ENCODE measurements at places on chromosomes 1 and 21.

DNA sequence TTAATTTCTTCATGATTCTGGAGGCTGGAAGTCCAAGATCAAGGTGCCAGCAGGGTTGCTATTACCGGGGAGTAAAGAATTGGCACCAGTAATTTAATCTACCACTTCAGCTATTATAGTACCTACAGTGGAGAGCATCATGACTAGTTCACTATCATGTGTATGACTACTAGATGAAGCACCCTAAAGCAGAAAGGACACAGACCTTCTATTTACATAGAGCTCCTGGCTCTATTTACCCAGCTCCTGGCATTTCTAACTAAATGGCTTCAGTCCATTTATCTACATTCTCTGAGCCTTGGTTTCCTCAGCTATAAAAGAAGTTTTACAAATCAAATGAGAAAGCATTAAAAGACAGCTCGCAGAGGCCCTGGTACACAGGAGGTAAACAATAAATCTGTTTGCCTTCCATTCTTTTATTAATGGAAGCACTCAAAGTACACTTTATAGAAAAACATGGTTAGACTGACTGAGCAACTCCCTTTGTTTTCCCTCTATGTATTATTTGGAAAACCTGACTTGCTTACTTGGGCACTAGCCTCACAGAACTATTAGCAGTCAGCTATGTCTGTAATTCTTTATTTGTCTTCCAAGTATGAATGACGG is 203.0 kb downstream of the SLC35F3 start:
- no peak for DNase-seq

- DNase-seq: no peak
Observed at GRCh38 chr1:110240476-110241210, 30.5 kb downstream of the KCNC4 start.

DNA sequence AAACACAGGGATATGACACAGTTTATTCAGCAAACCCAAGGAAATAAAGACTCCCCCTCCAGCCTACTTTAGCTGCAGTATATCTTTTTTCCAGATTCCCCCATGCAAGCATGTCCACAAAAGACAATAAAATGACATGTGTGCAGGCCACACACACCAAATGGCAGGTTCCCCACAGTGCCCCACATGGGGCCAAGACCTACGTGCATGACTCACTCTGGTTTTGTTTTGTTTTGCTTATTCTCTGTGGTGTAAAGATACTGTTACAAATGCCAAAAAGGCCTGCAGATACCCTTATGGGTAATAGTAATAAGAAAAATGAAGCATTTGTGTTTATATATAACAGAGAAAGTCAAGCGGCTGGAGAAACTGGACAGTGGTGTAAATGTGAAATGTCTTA is 71.6 kb downstream of the RD3 start:
- peak; percentile 54 for DNase-seq

- no peak for DNase-seq
Observed at GRCh38 chr1:217088011-217088410, 364.8 kb upstream of the ESRRG start.

DNA sequence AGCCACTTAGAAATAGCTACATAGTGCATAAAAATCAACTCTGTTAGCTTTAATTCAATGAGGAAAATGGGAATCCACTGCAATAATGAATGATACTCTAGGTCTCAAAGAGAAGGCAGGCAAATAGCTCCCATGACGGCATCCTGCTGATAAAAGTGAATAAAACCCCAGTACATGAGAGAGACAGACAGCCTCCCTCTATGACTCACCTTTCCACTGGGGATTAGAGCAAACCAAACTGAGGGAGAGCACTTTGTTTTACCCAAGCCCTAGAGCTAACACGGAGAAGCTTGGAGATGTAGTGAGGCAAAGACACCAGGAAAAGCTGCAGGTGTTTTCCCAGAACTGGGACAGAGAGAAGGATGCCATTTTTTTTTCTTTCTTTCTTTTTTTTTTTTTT is 621.9 kb downstream of the LRRIQ3 start:
- DNase-seq: no peak

DNA sequence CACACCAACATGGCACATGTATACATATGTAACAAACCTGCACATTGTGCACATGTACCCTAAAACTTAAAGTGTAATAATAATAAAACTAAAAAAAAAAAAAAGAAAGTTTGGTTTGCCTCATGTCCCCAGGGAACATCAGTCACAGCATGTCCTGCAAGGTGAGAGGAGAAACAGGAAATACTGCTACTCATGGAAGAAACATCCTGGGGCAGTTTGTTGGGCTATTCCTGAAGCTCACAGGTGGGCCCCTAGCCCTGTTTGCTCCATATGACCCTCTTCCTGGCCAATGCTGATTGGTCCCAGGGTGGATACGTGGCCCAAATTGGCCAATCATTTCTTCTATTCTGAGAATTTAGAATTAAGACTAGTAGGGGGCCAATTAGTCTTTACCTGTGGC is 103.4 kb upstream of the ADAR start:
- no peak for DNase-seq

GRCh38 chr1:51916587-51917405 is 38.3 kb upstream of the NRDC start:
- DNase-seq: peak; percentile 75

DNA sequence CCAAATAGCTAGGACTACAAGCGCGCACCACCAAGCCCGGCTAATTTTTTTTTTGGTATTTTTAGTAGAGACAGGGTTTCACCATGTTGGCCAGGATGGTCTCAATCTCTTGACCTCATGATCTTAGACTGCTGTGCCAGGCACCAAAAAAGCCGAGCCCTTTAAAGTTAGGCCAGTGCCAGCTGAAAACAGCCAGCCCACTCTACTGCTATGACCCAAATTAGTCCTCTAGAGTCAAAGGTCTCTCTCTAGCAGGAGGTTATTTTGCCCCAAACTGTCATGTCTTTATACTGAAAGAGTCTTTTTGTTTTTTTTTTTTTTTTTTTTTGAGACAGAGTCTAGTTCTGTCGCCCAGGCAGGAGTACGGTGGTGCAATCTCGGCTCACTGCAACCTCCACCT is 9.7 kb upstream of the HHIPL2 start:
- DNase-seq: no peak

DNA sequence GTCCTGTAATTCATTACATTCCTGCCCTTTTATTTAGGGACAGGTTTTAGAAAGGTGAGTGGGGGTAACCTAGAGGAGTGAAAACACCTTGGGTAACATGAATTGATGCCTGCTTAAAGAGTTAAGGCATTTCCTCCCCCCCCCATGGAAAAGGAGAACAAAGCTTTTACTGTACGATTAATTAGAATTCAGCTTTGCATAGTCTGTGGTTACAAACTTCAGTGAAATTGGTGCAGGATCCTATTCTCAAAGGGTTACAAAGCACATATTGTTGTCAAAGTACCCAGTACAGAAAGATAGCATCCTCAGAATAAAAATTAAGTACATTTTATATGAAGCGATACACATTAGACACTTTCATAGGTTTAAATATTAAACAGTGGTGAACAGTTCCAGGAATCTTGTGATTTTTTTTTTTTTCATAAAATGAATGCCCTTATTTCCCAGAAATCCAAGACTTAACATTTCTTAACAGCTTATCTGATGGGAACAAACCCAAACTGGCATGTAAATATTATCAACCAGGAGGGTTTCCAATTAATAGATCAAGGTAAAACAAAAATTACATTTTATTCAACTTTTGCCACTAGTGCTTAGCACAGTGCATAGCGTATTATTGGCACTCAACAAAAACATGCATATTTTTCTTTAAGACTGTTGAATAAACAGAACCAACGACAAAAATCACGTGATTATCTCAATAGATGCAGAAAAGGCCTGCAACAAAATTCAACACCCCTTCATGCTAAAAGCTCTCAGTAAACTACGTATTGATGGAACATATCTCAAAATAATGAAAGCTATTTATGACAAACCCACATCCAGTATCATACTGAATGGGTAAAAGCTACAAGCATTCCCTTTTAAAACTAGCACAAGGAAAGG is 172.7 kb downstream of the PDE4B start:
- DNase-seq: no peak

DNA sequence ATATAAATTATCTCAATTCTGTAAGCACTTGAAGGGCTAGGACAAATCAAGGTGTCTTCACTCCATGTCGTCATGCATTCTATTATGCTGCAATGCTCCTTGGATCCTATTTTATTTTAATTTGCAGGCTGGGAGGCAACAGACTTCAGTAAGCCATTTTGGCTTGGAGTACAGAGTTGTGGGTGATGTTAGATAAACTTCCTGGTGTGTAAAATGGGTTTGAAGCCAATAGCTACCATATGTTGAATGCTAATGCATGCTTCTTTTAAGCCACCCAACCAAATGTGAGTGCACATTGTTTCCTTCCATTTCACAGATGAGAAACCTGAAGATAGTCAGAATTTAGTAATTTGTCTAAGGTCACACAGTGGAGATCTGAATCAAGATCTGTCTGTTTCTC is 482.8 kb downstream of the DISC1 start:
- no peak for DNase-seq

- no peak for DNase-seq
Observed at GRCh38 chr1:117846674-117847425, 82.6 kb downstream of the GDAP2 start.

GRCh38 chr1:51044834-51045233 is 57.2 kb upstream of the C1orf185 start:
- no peak for DNase-seq

- DNase-seq: peak; percentile 61
Observed at GRCh38 chr1:164624400-164624799, 65.4 kb downstream of the PBX1 start.

GRCh38 chr1:227451954-227452353 is 111.4 kb upstream of the ZNF678 start:
- DNase-seq: no peak

- peak; percentile 22 for DNase-seq
Observed at GRCh38 chr1:96072021-96072420, 649.6 kb upstream of the PTBP2 start.

- peak; percentile 58 for DNase-seq
Observed at GRCh38 chr1:235468970-235469369, 35.3 kb downstream of the B3GALNT2 start.

DNA sequence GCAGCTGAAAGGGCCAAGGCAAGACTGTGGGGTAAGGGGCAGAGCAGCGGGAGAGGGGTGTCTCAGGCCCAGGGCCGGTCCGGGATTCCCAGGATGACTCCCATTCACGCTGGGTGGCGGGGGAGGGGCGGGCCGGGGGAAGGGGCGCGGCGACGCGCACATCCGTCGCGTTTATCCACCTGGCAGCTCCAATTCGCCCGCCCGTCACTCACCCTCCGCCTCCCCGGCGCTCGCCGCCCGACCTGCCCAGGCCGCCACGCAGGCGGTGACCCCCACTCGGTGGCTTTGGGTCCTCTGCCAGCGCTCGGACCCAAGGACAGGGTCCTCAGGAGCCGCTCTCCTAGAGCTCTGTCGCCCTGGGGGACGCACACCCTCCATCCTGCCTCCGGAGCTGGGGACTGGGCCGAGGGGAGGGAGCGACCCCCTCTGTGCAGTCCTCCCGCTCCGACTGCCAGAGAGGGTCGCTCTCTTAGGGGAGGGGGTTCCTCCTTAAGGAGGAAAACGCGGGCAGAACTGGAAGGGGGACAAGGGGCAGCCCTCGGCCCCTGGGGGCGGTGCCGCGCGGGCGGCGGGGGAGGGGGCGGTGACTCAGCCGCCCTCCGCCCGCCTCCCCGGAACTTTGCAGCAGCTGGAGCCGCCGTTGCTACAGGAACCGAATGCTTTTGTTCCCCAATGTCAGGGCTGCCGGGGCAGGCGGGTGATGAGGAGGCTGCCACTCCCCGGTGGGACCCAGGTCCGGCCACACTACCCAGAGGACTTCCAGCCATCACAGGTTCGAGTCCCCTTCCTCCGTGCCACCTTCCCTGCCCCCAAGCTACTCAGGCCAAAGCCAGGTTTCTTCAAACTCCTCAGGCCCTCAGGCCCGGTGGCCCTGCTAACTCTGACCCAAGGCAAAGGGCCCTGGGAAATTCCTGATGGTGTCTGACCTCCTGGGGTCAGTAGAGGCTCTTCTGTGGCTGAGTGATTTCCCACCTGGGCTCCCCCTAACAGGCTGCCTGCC is 3.4 kb downstream of the ADGRB2 start:
- peak; percentile 71 for DNase-seq

DNA sequence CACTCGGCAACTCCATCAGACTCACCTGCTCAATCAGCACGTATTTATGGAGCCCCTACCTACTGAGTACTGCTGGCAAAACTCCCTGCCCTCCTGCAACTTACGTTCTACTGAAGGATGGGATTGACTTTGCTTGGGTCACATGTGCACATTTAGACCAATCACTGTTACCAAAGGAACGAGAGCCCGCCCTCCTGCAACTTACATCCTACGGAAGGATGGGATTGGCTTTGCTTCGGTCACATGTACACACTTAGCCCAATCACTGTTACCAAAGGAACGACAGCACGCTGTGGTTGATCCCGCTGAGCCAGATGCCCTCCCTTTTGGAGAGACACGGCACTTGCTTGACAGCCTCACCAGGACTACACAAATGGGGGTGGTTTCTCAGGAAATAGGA is 46.0 kb downstream of the UBIAD1 start:
- no peak for DNase-seq

- peak; percentile 55 for DNase-seq
Observed at GRCh38 chr1:168136709-168137514, at the start of gene GPR161. GPR161 (minus strand) TSS chr1:168136930; CDS start chr1:168104850, 32,080 bp downstream.

DNA sequence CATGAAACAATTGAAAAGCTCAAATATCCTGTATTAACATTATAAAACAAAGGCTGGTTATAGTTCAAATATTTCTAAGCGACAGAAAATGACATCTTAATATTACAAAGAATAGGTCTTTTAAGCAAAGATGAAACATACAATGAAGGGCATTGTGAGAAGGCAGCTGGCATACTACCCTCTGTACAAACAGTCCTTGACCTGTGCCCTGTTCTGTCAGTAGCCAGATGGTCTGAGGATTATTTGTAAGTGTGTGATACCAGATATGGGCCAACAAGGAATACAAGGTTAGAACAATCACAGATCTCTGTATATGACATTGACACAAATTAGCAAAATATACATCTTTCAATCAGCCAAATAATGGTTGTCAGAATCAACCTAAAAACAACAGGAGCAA is 1350.4 kb downstream of the AMY1C start:
- DNase-seq: no peak

DNA sequence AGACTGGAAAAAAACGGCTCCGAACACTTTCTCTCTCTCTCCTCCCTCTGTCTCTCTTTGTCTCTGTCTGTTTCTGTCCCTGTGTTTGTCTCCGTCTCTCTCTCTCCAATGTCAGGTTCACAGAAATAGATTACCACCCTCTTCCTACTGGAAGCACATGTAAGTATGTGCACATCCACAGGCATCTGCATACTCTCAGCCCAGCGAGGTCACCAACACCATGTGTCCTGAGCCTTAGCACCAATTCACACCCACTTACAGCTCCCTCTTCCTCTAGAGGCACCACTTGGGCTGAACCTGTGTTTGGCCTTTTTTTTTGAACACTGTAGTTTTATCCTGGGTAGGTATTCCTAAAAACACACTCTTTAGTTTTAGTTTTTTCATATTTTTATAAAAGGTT is 130.5 kb downstream of the ETS2 start:
- no peak for DNase-seq

DNA sequence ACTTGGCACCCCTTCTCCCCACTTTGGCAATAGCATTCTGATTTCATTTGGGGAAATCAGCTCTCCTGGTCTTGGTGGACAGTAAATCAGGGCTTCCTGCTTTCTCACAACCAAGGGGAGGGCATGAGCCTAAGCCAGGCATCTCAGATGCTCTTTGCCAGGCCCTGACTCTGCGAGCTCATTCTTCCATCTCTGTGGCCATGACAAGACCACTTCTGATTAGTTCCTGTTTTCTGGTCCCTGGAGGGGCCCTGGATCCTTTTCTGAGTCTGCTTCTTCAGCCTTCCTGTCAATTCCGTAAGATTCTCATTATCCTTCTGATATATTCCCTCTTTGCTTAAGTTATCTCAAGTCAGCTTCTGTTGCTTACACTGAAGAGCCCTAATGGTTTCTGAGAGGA is 210.4 kb downstream of the HIVEP3 start:
- DNase-seq: no peak

- DNase-seq: no peak
Observed at GRCh38 chr1:191608367-191608766, 549.9 kb upstream of the RGS18 start.

Data from fibroblast of skin of right quadriceps (primary cell).